ENCODE measurements at places on chromosomes 1 and 21.

- no peak for DNase-seq
These were observed 15.6 kb downstream of the SLC26A9 start for GRCh38 chr1:205927676-205928075.

DNA sequence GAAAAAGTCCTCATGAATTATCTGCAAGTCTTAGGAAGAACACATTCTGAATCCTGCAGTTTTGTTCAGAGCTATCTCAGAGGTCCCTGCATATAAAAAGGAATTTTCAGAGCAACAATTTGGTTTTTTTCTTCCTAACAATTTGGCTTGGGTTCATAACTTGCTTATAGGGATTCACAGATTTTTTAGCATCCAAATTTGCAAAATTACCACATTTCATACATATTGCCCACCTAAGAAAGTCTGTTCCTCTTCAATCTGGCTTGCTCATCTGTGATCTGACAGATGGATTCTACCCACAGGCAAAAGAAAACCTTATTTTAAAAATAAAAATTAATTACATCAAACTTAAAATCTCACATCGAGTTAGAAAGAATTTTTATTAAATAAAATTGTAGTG, 714.4 kb upstream of the NCAM2 start:
- DNase-seq: no peak

DNA sequence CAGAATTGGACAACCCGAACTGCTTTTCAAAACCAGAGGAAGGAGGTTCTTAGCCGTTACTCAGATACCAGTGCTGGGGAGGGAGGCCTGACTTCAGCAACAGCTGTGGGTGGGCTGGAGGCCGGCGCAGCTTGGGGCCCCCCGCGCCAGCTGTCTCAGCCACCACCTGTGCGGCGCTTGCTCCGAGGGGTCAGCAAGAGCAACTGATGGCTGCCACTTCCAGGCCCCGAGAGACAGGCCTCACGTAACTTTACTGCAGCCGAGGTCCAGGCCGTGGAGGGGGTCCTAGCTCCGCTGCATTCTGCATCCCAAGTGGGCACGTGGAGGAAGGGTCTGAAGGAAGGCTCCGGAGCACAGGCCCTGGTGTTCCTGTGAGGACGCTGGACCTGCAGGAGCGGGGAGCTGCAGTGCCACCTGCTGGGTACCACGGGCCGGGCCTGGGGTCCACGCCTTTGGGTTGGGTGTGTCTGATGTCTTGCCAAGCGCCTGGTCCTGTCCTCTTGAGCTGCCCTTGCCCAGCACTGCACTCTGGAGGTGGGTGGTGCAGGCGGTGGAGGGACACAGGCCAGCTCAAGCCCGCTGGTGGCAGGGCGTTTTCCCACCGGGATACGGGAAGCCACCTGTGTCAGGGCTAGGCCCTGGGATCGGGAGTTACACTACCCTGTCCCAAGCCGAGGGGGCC, 9.8 kb downstream of the THAP3 start:
- DNase-seq: no peak

- no peak for DNase-seq
These were observed 197.2 kb downstream of the C1orf94 start for GRCh38 chr1:34373912-34374311.

DNA sequence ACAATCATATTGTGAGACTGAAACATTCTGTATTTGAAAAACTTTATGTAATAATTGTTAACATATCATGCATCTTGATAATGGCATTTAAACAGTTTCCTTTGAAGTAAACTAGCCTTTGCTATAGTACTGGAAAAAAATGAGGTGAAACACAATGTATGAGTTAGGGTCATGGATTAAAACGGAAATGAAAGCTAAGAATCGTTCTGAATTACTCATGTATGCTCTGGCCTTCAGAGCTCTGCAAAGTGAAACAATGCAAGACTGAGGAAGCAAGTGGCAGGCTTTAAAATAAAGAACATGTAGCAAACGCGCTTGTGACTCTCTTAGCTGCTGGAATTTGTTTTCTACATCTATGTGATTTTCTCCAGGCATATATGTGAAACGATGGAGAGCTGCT, 317.1 kb downstream of the DPYD start:
- no peak for DNase-seq

DNA sequence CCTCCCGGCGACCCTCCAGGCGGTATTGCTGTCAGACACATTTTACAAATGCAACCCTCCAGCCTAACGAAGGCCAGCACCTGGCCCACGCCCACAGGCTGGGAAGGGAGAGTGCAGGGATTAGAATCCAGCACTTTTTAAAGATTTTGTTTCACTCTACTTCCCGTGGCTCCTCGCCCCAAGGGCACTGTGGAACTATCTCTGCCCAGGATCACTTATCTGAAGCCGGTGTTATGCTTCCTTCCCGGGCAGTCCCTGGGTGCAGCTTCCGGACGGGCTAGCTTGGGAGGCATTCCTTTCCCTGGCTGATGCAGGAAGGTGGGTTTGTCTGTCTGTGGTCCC, 35.8 kb downstream of the CCN1 start:
- DNase-seq: no peak

DNA sequence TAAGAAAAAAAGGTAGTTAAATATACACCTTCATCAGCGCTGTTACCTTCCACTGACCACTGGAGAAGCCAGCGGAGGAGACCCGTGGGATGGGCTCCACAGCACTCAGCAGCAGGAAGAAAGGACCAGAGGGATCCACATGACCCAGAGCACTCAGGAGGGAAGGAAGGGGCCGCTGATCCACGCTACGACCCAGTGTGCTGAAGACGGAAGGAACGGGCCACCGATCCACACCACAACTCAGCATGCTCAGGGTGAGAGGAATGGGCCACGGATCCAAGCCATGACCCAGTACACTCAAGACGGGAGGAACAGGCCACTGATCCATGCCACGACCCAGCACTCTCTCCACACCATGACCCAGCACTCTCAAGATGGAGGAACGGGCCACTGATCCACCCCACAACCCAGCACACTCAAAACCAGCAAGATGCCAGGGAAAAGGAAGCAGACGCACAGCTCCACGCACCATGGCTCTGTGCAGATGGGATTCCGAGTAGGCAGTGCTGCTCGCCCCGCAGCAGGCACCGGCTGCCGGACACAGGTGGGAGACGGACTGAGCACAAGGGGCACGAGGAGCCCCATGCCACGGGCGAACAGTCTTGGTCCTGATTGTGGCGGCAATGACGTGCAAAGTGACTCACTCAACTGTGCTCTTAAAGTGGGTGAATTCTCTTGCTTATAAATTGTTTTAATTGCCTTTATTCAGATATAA, 8.7 kb downstream of the WRAP73 start:
- DNase-seq: peak; percentile 81

DNA sequence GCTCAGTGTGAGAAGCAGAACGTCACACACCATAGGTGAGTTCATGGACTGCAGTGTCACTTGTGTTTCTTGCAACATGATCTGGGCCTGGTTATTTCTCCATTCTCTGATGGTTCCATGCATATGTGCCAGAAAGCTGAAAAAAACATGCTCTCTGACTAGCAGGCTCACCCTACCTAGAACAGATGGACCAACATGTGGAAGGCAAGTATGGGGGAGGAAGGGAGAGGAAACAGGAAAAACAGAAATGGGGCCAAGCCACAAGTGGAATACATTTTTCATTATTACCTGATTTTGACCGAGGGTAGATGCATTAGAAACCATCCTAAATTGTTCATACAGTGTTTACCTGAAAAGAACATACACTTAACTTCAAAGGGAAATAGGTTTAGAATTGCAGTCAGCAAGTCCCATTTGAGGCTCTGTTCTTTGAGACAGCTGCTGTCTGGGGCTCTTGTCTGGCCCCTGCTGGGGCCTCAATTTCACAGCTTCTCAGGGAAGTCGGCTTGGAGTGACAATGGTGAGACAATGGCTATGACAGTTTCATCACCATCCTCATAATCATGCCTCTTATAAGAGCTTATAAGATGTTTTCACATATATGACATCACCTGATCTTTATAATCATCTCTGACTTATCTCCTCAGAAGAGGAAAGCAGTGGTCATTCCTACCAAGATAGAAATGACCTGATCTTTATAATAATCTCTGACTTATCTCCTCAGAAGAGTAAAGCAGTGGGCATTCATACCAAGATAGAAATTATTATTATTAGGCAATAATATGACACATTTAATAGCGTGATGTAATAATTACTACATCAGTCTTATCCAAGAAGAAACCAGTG, 327.3 kb downstream of the SIPA1L2 start:
- no peak for DNase-seq

GRCh38 chr1:203422116-203422515, 53.5 kb upstream of the PRELP start:
- DNase-seq: no peak

DNA sequence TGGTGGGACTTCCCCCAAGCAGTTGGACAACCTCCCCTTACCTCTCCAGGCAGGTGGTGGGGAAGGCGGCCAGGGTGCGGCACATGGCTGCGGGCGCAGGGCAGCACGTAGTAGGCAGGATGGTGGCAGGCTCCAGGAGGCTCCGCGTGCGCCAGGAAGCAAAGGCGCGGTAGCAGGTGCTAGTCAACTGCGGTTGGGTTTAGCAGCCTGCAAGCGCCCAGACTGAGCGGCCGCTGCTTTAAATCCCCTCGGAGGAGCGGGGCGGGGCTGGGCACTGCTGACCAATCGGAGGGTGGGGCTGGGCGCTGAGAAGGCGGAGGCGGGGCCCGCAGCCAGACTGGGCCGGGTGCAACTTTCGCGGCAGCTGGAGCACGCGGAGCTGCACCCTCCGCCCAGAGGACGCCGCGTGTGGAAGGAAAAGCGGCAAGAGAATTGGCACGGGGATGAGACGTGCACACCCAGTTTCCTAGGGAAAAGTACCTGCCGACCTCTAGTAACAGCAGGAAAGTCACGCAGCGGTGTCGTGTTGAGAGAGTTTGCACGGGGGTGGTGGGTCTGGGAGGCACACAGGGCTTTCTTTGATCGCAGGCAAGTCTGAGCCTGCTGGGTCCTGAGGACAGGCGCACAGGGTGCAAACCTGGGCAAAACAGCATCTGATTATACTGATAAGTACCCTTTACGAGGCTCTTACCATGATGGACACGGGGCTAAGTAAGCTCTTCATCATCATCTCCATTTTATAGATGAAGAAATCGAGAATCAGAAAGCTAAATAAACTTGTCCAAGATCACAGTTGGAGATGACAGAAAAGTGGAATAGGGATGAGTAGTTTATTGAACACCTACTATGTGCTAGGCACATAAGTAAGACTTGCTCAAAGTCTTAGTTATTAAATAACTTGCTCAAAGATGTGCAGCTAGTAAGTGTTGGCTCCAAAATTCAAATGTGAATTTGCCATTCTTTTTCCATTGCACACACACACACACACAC, at the start of gene RGS16:
Gene RGS16 (minus strand): TSS at position 215 of the 990 bp plus-strand sequence. CDS start 130 bp downstream, at position 85.
- DNase-seq: peak; percentile 96

GRCh38 chr1:174968750-174969244, 30.9 kb upstream of the CACYBP start:
- DNase-seq: no peak

Data from chondrocyte (in vitro differentiated cells).